ENCODE measurements at places on chromosomes 7 and 10. TPM values are rescaled to one million over a fixed set of nuclear protein-coding genes. Genes with fewer than 3 reads are reported as not detected.

PLAU gene
- total RNA-seq: 94.9 TPM

DNA sequence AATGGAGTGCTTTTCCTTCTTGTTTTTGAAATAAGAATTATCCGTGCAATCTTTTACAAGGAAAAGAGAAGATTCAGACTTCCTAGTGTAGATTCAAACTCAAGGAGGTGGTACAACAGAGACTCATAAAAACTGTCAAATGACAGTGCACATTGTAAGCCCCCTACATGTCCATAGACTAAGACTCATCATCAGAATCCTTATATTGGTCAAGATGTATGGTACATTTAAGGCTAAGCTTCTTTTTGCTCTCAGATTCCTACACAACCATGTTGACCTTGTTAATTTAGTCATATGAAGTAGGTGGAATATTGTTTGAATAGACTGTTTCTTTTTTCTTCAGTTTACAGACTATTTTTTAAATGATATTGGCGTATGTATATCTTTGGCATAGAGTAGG, 11.6 kb downstream of the CD36 start:
- no peaks in the 10 kb centered on the region for H3K27me3 ChIP-seq
- DNase-seq: no peak
- no peaks in the 10 kb centered on the region for H3K36me3 ChIP-seq
- no peak overlapping the region for H3K4me3 ChIP-seq

- no peak overlapping the region for H3K4me3 ChIP-seq
- H3K27ac ChIP-seq: no peak overlapping the region
- no peaks in the 10 kb centered on the region for H3K27me3 ChIP-seq
- no peaks in the 10 kb centered on the region for H3K36me3 ChIP-seq
- H3K4me1 ChIP-seq: peaks cover 12% of the 10 kb centered on the region
Measured at GRCh38 chr7:17633067-17633466, 307.2 kb downstream of the SNX13 start.

- DNase-seq: no peak
- no peaks in the 10 kb centered on the region for H3K27me3 ChIP-seq
- no peaks in the 10 kb centered on the region for H3K4me1 ChIP-seq
- H3K27ac ChIP-seq: no peak overlapping the region
Measured at GRCh38 chr7:1967512-1968396, 265.0 kb downstream of the MAD1L1 start.

DNA sequence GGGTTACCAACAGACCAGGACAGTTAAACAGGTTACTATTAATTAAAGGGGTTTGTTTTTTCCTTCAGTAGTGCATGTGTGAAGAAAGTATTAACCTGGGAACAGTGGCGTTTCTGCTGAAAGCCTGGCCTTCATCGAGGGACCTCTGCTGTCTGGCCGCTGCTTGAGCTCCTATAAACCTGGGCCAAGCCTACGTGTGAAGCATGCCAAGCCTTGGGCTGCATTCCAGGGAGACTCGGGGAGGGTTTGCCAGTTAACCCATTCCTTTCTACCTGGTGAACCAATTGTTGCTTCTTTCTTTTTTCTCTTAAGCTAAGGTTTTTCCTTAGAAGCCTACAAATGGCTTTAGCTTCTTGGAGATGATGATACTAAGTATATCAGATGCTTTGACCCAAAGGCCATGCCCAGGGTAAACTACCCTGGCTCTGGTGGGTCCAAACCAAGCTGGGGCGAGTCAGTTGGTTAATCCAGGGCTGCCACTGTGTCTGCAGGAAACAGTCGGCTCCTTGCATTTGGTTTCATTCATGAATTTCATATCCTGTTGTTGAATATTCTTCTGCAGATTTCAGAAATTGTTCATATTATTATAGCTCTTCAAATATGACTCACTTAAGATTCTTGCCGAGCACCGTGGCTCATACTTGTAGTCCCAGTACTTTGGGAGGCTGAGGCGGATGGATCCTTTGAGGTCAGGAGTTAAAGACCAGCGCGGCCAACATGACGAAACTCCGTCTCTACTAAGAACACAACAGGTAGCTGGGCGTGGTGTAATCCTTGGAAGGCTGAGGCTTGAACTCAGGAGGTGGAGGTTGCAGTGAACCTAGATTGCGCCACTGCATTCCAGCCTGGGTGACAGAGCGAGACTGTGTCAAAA, 23.8 kb downstream of the PFKP start:
- H3K36me3 ChIP-seq: 0 out of 2 replicates have a peak, but pooled peaks cover 4% of the 10 kb centered on the region
- H3K27me3 ChIP-seq: no peaks in the 10 kb centered on the region
- peaks cover 57% of the 10 kb centered on the region for H3K4me1 ChIP-seq
- DNase-seq: peak; percentile 86
- peak overlapping the region; percentile 95 for H3K27ac ChIP-seq
- H3K4me3 ChIP-seq: peak overlapping the region; percentile 41

AZGP1 gene
- not detected for total RNA-seq

DNA sequence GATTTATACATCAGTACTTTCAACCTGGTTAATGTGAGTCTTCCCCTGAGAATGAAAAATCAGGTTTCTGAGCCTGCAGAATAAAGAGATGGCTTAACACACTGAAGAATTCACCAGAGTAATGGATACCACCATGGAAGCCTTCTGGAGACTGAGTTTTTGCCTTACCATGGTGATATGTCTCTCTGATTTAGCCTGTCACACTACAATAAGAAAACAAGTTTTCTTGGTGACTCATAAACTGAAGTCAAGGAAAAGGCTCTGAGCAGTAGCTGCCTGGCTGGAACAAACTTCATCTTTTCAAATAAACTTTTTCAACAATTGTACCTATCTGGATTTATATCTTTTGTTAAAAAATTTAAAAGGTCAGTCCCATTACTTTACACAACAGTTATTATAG, 229.0 kb downstream of the PRPF18 start:
- H3K4me3 ChIP-seq: no peak overlapping the region
- DNase-seq: no peak
- peaks cover 14% of the 10 kb centered on the region for H3K4me1 ChIP-seq
- H3K36me3 ChIP-seq: no peaks in the 10 kb centered on the region
- peak overlapping the region; percentile 57 for H3K27ac ChIP-seq
- H3K27me3 ChIP-seq: no peaks in the 10 kb centered on the region

- H3K27ac ChIP-seq: no peak overlapping the region
- no peaks in the 10 kb centered on the region for H3K36me3 ChIP-seq
- H3K4me1 ChIP-seq: no peaks in the 10 kb centered on the region
- H3K4me3 ChIP-seq: no peak overlapping the region
- no peak for DNase-seq
Measured at GRCh38 chr10:123550675-123551096, 115.5 kb upstream of the GPR26 start.

GRCh38 chr10:71750124-71750841, 23.0 kb downstream of the VSIR start:
- no peak for DNase-seq
- H3K4me1 ChIP-seq: no peaks in the 10 kb centered on the region
- H3K27me3 ChIP-seq: no peaks in the 10 kb centered on the region
- no peaks in the 10 kb centered on the region for H3K36me3 ChIP-seq

DNA sequence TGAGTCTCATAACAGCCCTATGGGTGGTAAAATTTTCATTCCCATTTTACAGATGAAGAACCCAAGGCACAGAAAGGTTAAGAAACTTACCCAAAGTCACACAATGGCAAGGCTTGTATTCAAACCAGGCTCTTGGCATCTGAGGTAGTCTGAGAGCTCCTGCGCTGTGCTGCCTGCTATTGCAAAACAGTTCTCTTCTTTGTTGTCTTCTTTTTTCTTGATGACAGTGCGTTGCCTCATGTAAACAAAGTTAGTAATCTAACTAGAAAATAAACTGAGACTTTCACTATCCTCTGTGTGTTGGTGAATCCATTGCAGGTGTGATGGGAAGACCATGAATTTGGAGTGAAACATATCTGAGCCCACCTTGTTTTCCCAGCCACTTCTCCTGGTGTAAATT, 240.8 kb downstream of the PTEN start:
- no peak for DNase-seq
- H3K36me3 ChIP-seq: no peaks in the 10 kb centered on the region
- no peak overlapping the region for H3K27ac ChIP-seq
- no peak overlapping the region for H3K4me3 ChIP-seq
- H3K27me3 ChIP-seq: no peaks in the 10 kb centered on the region

ZNF487 gene
- total RNA-seq: 11.8 TPM

DNA sequence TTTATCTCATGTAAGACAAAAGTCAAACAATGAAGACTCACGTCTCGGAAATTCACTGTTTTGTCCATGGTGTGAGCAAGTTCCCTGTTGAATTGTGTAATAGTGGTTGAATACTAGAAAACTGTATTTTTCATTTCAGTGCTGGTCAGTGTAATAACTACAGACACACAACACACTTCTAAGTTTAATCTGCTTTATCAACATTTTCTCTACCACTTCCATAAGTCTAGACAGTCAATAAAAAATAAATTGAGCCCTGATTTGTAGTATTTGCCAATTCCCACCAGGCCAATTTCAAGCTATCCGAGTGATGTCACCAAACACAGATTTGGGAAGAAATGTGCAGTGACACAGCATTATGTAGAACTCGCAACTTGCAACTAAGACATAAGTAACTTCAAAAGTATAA, 81.9 kb downstream of the GPR141 start:
- H3K36me3 ChIP-seq: no peaks in the 10 kb centered on the region
- no peaks in the 10 kb centered on the region for H3K4me1 ChIP-seq
- 0 out of 2 replicates have a peak, but pooled peaks cover 8% of the 10 kb centered on the region for H3K27me3 ChIP-seq
- no peak for DNase-seq
- H3K27ac ChIP-seq: no peak overlapping the region
- H3K4me3 ChIP-seq: no peak overlapping the region

GRCh38 chr7:68691261-68692216, 906.7 kb upstream of the AUTS2 start:
- no peaks in the 10 kb centered on the region for H3K27me3 ChIP-seq
- H3K4me3 ChIP-seq: peak overlapping the region; percentile 32
- H3K27ac ChIP-seq: peak overlapping the region; percentile 97
- no peaks in the 10 kb centered on the region for H3K36me3 ChIP-seq
- peaks cover 55% of the 10 kb centered on the region for H3K4me1 ChIP-seq

NOS3 gene
- total RNA-seq: 1.8 TPM

GRCh38 chr10:90051474-90051873, 350.1 kb downstream of the KIF20B start:
- H3K27ac ChIP-seq: no peak overlapping the region
- H3K4me1 ChIP-seq: no peaks in the 10 kb centered on the region
- DNase-seq: no peak
- no peaks in the 10 kb centered on the region for H3K36me3 ChIP-seq

ZNF503 gene
- total RNA-seq: 1.5 TPM

- no peaks in the 10 kb centered on the region for H3K36me3 ChIP-seq
- no peak for DNase-seq
- H3K4me3 ChIP-seq: no peak overlapping the region
- H3K27me3 ChIP-seq: no peaks in the 10 kb centered on the region
- H3K27ac ChIP-seq: no peak overlapping the region
Measured at GRCh38 chr7:105584165-105584564, 2.9 kb upstream of the EFCAB10 start.

DNA sequence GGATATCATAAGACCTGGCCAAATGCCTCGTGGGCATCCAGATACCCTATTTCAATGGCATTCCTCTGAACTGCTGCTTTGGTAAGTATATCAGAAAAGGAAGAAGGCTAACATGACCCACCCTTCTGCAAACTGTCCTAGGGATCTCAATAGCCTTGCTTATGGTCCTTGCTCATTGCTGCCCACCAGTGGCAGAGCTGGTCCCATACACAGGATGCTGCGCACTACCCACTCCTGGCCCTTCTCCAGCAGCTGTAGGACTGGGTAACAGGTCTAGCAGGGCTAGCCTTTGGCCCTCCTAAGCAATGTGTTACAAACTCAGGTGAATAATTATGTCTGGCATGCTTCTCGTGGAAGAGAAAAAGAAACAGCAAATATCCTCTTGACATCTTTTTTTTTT, 72.5 kb downstream of the C10orf90 start:
- H3K27me3 ChIP-seq: no peaks in the 10 kb centered on the region
- no peak overlapping the region for H3K27ac ChIP-seq
- no peaks in the 10 kb centered on the region for H3K4me1 ChIP-seq
- no peak overlapping the region for H3K4me3 ChIP-seq
- H3K36me3 ChIP-seq: no peaks in the 10 kb centered on the region
- DNase-seq: no peak

GRCh38 chr7:114901771-114902170, 20.1 kb upstream of the MDFIC start:
- 0 out of 2 replicates have a peak overlapping the region, but pooled peaks have one; percentile 12 for H3K4me3 ChIP-seq
- H3K4me1 ChIP-seq: peaks cover 17% of the 10 kb centered on the region
- H3K27me3 ChIP-seq: no peaks in the 10 kb centered on the region
- H3K27ac ChIP-seq: peak overlapping the region; percentile 22

GRCh38 chr10:34748767-34749166, 66.3 kb downstream of the PARD3 start:
- H3K36me3 ChIP-seq: no peaks in the 10 kb centered on the region
- H3K27me3 ChIP-seq: no peaks in the 10 kb centered on the region
- H3K27ac ChIP-seq: no peak overlapping the region
- no peak overlapping the region for H3K4me3 ChIP-seq
- no peaks in the 10 kb centered on the region for H3K4me1 ChIP-seq
- DNase-seq: no peak

- H3K27me3 ChIP-seq: no peaks in the 10 kb centered on the region
- H3K4me3 ChIP-seq: no peak overlapping the region
- DNase-seq: no peak
- no peaks in the 10 kb centered on the region for H3K4me1 ChIP-seq
- no peak overlapping the region for H3K27ac ChIP-seq
- no peaks in the 10 kb centered on the region for H3K36me3 ChIP-seq
Measured at GRCh38 chr7:13894377-13894776, 95.1 kb downstream of the ETV1 start.

Data from PC-9 (cell line).